ENCODE measurements at places on chromosomes 12 and 14. TPM values are rescaled to one million over a fixed set of nuclear protein-coding genes. Genes with fewer than 3 reads are reported as not detected.

DNA sequence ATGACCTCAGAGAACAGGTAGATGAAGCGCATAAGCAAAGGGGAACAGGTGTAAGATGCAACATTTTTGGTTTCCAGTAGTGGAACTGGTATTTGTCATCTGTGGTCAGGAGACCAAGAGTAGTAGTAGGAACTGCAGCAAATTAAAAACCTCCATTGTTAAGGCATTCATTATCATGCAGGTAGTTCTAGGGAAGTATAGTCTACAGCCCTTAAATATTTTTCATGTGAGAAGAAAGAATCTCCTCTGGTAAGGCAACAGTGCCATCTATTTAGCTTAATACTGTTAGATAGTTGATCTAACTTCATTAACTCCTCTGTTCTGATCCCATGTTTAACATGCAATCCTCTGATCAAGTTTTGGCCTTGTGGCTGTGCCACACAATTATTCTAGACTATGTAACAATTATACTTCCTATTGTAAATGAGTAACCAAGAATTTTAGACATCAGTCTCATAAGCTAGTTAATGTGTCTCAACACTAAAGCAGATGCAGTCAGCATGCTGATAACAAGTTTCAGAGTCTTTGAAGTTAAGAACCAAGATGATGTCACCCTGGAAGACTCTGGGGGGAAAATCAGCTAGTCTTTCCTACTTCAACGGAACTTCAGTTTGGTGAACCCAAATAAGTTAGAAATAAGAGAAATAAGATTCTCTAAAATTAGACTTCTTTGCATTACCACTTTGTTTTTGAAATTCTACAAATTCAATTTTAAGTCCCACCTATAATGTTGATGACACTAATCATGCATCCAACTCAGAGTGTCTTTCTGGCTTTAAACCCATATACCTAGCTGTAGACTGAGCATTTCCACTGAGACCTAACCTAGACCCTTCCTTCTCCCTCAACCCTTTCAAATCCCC is 70.9 kb downstream of the STXBP6 start:
- no peak for ATAC-seq

DNA sequence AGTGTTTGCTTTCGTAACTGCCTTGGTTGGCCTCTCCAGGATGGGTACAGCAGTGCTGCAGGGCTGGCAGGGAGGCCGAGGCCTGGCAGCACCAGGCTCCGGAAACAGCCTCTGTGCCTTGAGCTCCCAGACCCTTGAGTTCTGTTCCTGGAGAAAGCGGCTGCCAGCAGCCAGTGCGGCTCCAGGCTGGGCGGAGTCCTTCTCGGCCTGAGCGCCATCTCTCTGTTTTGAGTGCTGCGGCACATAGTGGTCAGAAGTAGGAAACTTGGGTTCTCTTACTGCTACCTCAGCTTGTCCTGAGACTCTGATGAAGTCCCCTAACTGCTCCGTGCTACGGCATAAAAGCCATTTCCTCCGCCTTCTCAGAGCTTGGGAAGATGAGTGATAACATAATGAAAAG is 65.9 kb downstream of the KCNA1 start:
- ATAC-seq, result no peak

GRCh38 chr12:111355201-111355925 is 13.5 kb downstream of the PHETA1 start:
- no peak for ATAC-seq

- ATAC-seq, result peak; percentile 18
Observed at GRCh38 chr12:55965941-55966407, at the start of gene PMEL. Gene PMEL, minus strand, starts transcription at chr12:55966042. Its CDS starts 31 bp downstream, at chr12:55966011.

DNA sequence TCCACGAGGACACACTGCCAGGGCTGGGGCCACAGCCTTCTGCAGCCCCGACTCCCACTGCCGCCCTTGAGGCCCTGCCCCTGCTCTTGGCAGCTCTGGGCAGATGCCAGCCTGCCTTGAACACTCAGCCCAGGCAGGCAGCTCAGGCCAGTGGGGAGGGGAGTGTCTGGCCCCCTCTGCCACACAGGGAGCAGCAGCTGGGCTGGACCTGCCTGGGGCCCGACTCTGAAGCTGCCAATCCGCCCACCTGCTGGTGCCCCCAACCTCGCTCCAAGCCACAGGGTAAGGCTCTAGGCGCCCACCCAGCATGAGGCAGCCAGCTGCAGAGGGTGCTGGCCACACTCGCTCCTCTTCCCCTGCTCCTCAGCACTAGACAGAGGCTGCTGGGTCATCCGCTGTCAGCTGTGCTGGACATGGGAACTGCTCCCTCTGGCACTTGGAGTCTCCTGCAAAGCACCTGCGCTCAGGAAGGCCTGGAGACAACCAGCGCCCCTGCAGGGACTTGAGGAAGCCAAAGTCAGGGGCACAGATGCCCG is 24.6 kb upstream of the NUDT14 start:
- no peak for ATAC-seq

GRCh38 chr14:62002642-62003041 is 240.4 kb downstream of the SNAPC1 start:
- ATAC-seq, result no peak

PLEKHG7 gene
- not detected for total RNA-seq

TAS2R43 gene
- 0.32 TPM for total RNA-seq

GRCh38 chr12:1566449-1567135 is 27.8 kb downstream of the FBXL14 start:
- no peak for ATAC-seq

GRCh38 chr12:388541-389141 is 479 bp downstream of the KDM5A start:
- peak; percentile 4 for ATAC-seq

DNA sequence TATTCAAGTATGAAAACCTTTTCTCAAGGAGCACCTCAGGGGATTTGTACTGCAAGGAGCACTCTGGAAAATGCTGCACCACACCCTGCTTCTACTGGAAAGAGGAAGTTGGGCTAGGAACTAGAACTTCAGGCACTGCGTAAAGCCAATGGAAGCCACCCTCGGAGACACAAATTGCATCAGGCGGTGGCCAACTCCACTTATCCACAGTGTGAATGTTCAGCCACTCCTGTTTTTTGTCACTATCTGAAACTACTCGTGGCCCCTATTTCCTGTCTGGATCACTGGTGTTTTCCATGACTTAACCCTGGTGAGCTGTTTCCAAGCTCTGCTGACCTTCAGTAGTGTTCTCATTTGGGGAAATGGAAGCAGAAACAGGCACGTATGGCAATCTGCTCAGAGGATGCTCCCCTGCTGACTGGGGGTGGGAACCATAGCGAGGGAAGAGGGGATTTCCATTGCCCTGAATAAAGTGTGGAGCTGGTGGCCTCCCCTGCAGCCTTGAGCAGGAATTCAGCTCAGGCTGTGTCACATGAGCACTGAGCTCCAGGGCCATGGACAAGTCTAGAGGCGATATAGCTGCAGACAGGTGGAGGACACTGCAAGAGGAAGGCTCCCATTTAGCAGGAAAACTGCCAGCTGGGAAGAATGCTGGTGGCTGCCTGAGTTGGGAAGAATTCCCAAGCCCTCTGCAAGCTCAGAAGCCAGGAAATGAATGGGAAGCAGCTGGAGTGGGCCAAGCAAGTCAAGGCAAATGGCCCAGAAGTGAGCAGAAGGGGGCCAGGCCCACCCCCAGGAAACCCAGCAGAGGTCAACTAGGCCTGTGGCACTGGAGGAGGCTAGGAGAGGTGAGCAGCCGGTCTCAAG is 50.5 kb upstream of the RAP1B start:
- ATAC-seq, result peak; percentile 74

DNA sequence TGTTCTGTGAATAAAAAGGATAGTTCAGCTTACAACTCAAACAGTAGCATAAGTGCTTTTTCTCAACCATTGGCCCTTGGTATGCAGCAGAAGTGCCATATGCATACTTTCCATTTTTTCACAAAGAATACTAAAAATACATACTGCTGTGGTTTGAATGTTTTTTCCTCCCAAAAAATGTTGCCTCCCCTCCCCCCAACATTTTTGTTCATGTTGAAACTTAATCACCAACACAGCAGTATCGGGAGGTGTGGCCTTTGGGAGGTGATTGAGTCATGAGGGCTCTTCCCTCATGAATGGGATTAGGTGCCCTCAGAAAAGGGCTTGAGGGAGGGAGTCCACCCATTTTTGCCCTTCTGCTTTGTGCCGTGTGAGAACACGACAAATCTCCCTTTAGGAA is 198.6 kb downstream of the ESR2 start:
- ATAC-seq, result no peak

BCL2L14 gene
- total RNA-seq, result 1.2 TPM

- no peak for ATAC-seq
Observed at GRCh38 chr14:57171363-57171762, 97.3 kb downstream of the EXOC5 start.
